Left hindlimb (tissue), 1 donor: ENCODE measurements at places on chromosomes 6 and 20.

DNA sequence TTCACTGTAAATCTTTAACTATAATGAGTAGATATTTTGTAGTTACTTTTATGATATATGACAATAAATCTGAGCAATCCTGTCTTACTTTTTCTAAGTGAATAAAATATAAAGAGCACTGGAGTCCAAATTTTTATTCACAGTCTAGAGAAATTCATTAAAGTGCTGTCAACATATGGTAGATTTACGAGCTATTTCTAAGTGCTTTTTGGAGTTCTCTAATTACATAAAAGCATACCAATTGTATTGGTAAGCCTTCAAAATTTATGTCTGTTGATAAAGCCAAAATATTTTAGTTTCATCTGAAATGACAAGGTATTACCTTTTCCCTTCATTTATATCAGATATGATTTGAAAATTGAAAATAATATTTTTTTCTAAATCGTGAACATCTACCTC, 75.4 kb downstream of the MAN1A1 start:
- no peak for DNase-seq

- DNase-seq, result no peak
Measured at GRCh38 chr20:39524371-39524911, 562.3 kb downstream of the DHX35 start.

GRCh38 chr6:90319044-90319443, 22.4 kb upstream of the BACH2 start:
- DNase-seq, result no peak

DNA sequence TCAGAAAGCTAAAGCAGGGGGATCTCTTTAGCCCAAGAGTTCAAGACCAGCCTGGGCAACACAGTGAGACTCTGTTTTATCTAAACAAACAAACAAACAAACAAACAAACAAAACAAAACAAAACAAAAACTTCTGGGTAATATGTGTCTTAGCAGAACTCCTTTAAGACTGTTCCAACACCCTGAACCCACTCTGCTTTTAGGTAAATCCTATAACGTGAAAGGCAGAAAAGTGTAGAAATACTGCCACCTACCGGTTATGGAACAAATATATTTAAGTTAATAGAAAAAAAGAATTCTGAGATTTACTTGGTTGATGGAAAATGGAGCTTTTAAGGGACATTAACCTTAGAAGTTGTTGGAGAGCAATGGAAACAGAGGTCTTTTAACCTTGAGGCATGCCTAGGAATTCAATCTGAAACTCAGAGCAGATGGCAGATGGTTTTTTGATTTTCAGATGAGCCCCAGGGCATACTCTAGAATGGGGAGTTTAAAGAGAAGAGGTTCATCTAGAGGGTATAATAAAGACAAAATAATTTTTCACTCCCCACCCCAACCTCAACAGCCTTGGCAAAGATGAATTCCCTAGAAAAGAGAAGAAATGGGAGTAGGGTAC, 38.5 kb downstream of the SOD2 start:
- DNase-seq, result no peak

DNA sequence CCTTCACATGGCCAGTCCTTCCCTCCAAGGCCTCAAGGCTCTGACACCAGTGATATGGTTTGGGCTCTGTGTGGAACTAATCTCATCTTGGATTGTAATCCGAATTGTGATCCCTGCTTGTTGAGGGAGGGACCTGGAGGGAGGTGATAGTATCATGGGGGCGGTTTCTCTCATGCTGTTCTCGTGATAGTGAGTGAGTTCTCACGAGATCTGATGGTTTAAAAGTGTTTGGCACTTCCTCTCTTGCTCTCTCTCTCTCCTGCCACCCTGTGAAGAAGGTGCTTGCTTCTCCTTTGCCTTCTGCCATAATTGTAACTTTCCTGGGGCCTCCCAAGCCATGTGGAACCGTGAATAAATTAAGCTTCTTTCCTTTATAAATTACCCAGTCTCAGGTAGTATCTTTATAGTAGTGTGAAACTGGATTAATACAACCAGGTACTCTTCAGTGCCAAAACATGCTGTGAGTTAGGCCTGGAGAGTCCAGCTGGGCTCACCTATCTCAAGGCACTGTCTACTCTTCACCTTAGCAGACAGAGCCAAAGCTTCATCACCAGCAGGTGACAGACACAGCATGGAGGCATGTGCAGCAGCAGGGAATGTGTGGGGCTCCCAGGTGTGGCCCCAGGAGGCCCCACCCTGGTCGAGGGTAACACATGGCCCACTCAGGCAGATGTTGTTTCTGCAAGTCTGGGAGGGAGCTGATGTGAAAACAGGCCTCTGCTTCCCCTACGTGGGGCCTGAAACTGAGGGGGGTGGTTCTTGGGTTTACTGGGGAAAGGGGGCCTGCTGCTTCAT, 97.5 kb upstream of the CDYL start:
- no peak for DNase-seq

DNA sequence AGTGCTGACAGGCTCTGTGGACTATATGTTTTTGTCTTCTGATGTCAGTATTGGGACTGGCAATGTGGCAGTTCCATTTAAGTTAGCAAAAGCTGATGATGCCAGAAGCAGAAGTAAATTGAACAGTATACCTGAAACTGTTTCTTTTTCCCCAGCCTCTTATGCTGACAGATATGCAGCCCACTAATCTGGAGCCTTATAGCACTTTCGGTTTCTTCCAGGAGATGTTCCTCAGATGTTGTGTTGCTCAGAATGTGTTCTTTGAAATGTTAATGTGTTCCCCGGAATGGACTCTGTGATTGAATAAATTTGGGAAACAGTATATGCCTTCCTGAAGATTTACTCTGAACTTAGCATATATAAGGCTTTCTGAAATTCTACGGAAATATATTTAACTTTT, 80.7 kb upstream of the MRAP2 start:
- no peak for DNase-seq

DNA sequence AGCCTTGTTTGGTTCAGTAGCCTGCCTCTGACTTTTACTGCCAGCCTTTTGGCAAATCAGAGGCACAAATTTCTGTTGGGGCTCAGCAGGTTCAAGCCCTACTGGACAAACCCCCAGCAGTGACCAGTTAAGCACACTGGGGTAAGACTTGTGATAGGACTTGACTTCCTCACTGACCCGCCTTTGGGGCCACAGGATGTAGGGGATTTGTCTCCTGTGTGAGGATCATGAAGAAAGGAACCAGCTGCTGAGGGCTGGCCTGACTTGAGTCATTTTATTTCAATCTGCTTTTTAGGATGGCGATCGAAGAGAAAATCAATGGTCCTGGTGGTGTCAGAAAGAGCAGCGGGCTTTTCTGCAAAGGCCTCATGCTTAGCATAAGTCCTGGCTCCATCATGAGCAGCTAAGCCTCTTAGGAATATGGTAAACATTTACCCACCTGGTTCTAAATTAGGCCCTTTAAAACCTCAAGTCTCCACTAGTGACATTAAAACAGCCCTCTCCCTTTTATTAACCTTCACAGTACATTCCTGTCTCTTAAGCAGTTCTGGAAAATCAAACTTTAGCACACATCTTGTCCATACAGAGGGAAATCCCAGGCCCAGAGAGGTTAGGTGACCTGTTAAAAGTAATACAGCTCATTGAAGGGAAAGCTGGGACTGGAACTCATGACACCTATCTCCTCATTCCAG, 16.6 kb downstream of the CHMP4B start:
- DNase-seq, result no peak

DNA sequence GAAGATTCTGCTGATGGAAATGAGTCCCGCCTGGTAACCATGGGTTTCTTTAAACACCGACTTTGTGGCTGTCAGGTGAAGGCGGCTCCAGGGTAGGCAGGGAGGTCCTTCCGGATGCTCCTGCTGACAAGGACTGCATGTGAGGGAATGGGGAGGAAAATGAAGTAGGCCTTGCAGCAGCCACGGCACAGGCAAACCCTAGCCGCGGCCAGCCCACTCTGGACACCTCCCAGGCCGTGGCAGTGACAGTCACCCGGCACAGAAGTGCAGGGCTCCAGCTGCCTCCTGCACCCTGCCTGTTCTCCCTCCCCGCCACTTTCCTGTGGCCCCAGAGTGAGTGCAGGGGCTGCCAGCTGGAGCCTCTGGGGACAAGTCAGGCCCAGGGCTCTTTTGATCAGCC, 21.0 kb downstream of the BPIFB1 start:
- DNase-seq, result peak; percentile 6

DNA sequence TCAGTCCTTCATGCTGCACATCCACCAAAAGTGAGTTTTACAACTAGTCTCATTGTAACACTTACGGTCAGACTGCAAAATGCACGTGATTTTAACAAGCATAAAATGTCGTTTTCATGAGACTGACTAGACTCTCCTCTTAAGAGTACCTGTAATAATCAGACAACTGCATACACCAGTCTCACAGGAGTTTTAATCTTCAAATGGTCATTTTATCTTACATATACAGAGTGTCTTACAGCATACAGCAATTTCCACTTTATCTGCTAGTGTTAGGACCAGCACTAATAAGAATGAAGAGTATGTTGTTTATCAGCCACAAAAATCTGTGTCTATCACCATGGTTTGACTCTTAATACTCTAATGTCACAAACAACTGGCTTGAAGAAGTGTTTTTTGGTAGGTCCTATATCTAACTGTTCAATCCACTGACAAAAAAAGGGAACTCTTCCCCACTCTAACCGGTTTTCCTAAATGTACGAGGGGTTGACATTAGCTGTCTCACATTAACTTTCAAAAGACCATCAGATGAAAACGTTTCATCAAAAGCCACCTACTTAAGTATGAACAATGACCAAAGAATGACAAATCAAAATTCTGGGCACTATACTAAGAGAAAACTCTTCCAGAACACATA, 1.5 kb upstream of the ASF1A start:
- DNase-seq, result no peak

- DNase-seq, result no peak
Measured at GRCh38 chr6:148166339-148166968, 176.2 kb upstream of the SASH1 start.

- no peak for DNase-seq
Measured at GRCh38 chr6:116192786-116193185, 61.1 kb downstream of the TSPYL4 start.

DNA sequence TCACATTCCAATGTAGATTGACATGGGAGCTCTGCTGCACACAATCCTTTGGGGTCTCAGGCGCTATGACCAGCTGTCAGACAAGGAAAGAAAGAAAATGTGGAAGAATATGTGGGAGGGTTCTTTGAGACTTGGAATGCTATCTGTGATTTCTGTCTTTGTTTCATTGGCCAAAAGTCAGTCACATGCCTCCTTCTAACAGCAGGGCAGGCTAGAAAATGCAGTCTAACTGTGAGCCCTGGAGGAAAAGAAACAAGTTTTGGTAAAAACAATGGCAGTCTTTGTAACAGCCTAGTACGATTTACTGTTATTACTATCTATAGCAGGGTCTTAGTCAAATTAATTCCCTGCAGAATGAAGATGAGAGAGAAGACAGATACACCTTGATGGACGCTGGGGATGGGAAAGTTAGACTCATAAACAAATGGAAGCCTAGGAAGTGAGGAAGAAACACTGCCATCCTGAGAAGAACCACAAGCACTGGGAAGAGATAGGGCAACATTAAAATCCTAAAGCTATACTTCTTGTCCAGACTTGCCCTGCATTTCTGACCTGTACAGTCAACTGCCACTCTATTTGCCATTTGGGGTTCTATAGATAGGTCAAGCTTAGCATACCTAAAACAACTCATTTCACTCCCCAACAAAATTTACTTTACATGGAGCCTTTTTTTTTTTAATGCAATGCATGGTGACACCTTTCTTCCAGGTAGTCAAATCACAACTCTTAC, 833.0 kb downstream of the KIF16B start:
- no peak for DNase-seq

DNA sequence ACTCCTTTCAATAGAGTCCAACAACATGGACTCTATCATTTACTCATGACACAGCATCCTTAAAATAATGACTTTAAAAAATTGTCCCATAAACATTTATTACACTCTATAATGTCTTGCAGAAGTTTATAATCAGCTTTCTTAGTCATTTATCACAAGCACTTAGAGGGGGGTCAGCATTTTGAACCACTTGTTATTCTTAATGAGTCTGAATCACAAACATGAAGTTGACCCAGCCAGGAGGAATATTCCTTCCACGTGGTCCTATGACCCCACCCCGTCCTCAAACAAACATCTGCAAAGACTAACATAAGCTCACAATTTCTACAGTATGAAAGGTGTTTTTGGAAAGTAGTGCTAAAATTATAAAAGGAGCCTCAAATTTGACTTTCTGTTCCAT, 91.1 kb downstream of the MTFR2 start:
- DNase-seq, result no peak

DNA sequence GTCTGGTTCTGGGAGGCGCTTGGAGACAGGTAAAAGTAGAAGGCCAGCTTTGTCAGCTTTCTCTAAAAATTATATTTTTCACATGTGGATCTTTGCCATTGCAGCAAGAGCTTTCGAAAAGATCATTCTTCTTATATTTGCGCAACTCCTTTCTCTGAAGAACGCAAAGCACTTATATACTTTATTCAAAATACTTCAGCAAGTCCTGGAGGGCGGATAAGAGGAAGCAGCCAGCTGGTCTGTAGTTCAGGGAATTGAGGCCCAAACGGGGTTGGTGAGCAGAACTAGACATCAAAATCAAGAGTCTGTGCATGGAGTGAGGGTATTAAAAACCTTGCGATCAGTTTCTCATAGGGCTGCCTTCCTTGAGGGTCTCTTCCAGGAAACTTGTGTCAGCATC, 182.3 kb downstream of the DTNBP1 start:
- no peak for DNase-seq

- no peak for DNase-seq
Measured at GRCh38 chr6:99165838-99166237, 183.6 kb downstream of the FAXC start.

- DNase-seq, result no peak
Measured at GRCh38 chr6:137944793-137945498, 77.9 kb downstream of the TNFAIP3 start.

DNA sequence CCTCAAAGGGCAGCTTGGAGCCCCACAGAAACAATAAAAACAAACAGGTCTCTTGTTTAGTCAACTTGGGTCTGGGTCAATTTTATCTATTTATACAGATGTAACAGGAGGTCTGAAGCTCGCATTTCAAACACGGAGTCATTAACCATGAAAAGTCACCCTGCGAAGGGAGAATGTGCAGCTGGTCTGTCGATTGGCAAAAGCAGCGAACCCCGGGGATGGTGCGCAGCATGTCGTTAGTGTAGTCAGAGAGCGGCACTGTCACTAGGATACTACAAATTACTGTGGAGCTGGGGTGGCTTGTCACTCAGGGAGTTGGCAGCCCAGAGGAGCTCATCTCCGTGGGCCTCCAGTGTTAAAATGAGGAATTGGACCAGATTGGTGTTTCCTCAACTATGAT, 190.4 kb upstream of the ARG1 start:
- DNase-seq, result no peak

DNA sequence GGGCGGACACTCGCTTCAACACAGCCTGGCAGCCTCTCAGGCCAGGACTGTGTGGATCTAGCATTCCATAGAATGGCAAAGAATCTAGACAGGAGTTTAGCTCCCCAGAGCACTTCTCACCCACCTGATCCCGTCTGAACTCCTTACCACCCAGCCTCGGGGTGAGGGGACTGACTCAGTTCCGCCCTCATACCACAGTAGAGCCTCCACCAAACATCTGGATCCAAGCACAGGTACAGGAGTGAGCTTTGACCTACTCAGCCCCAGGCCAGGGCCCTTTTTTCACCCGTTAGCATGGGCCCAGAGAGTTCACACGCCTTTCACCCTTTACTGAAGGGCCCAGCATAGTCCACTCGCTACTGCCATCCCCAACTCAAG, 715 bp downstream of the PSMF1 start:
- no peak for DNase-seq

- DNase-seq, result no peak
Measured at GRCh38 chr6:111211411-111212030, 124.2 kb downstream of the SLC16A10 start.

GRCh38 chr6:124478906-124479305, 483.3 kb upstream of the RNF217 start:
- no peak for DNase-seq
